GM10248 (cell line): ENCODE measurements at places on chromosomes 4 and X.
A peak's percentile ranks its signal among the peaks of the same experiment; 100 is the strongest.

DNA sequence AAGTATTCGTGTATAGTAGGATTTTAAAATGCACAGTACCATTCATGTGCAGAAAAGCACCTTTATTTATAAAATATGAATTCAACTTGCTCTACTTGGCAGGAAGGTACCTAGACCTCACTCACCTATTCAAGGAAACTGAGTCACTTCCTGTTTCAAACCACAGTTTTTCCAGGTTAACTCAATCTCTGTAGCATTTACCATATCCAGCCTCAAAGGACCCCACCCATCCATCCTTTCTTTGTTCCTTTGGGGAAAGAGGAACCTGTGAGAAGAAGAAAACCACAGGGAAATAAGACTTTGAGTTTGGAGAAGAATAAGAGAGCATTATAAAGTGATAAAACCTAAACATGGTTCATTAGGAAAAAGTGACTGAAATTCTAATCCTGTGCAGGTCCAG is 250.7 kb downstream of the CBR4 start:
- DNase-seq, result no peak

- no peak for DNase-seq
Observed at GRCh38 chr4:189087971-189088370, 852.7 kb upstream of the FRG1 start.

DNA sequence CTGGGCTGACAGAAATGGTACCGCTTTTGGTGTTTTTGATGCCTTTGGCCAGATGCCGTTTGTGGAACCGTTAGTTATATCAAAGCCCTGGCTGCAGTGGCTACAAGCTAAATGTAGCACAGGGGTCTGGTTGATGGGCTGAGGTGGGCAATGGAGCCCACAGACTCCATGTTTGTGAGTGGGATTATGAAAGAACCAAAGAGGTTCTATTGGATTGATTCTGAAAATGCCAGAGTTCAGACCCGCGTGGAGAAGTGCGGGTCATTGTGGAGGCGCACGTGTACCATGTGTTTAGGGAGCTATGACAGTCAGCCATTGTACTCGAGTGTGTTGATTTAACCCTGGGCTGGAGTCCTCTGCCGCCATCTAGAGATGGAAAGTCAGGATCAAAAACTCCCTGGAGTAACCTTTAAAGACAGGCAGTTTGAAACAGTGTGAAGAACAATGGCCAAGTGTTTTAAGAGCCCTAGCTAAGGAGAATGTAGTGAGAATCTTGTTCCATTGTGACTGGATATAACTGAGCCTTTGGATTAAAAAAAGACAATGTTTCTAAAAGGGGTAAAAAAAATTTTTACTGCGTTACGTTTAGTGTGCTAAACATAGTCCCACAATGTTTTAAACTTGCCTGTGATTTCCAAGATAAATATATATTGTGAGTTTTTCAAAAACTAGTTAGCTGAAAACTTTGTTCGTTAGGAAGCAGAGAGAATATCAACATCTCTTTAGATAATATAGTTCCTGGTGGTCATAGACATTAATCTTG is 12.7 kb downstream of the ART3 start:
- peak; percentile 31 for DNase-seq

DNA sequence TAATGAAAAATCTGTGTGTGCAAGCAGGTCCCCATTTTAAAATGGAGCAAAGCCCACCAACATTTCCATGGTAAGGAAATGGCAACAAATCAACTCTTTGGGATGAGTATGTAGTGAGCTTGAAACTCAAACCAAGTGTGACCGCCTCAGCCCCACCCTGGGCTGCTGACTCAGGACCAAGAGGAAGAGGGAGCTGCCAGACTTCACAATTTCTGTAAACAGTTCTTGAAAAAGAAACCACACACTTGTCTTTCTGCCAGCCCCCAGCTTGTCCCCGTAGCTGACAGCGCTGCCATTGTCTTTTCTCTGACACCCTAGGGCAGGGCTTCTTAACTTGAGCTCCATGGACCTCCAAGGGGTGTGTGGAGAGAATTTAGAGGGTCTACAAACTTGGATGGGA is 10.3 kb downstream of the RTL5 start:
- DNase-seq, result peak; percentile 26

- no peak for DNase-seq
Observed at GRCh38 chr4:48299560-48299959, 29.9 kb upstream of the TEC start.

- DNase-seq, result no peak
Observed at GRCh38 chr4:25068386-25068785, 37.6 kb upstream of the LGI2 start.

DNA sequence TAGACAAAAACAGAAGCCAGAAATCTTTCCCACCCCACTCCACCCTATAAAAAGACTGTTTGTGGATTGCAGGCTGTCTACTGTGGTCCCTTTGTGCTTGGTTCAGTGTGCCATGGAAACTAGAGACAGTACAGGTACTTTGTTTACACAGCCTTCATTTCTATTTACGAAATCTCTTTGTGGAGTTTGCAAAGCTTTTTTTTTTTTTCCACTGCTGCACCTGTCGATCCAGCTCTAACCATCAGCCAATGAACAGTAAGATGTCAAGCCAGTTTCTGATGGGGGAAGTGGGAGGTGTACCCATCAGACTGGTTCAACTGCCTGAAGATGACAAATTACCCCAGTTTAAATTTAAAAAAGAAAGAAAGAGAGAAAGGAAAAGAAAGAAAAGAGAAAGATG is 20.2 kb upstream of the LRBA start:
- no peak for DNase-seq

GRCh38 chr4:181046809-181047208 is 1196.4 kb upstream of the TENM3 start:
- DNase-seq, result no peak

DNA sequence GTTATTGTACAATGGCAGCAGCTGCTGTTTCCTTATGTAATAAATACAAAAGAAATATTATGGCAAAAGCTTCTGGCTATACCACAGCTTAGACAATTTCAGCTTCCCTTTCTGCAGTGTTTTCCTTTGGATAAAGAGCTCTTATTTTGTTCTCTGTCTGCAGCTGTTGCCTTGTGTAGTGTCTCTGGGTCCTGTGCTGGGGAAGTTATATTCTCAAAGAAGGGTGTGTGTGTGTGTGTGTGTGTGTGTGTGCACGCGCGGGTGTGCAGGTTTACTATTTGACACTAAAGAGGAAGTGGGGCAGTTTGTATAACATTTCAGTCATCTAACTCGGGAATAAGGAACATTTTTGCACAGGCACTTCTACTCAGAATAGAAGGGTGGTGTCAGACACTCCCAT is 83.6 kb downstream of the REPS2 start:
- DNase-seq, result no peak

- DNase-seq, result no peak
Observed at GRCh38 chr4:37584071-37584470, 102.1 kb downstream of the RELL1 start.

GRCh38 chr4:121199742-121200561 is 35.8 kb upstream of the TNIP3 start:
- DNase-seq, result peak; percentile 29

DNA sequence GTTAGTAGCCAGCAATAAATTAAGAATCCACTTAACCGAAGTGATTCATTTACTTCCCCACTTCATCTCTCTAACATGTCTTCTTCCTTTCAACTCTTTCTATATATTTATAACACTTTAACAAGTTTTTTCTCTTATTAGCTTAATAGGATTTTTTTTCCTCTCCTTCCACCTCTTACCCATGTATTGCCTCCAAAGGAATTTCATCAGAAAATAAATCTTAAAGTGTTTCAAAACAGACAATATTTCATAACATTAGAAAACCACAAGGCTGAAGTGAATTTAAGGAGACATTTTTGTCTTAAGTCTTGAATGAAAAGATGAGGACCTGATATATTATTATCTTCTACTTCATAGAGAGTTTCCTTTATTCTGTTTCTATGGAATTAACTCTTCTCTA is 101.5 kb downstream of the PDGFC start:
- no peak for DNase-seq

- no peak for DNase-seq
Observed at GRCh38 chr4:158991534-158992155, 111.2 kb upstream of the RAPGEF2 start.

DNA sequence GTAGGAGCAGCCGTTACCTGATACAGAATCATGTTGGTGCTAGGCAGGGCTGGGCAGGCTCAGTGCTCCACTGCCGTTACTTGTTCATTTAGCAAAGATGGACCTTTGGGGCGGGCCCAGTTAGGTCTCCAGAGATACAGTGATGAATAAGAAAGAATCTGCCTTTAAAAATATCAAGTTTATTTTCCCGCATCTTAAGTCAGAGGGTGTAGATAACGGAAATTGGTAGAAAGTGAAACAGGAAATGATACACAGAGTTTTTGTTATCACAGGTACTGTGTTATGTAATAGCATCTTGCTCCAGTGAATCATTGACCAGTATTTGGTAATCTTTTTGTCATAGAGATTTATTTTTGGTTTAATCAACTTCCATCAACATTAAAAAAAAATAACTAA is 5.5 kb downstream of the TMEM131L start:
- DNase-seq, result peak; percentile 38

DNA sequence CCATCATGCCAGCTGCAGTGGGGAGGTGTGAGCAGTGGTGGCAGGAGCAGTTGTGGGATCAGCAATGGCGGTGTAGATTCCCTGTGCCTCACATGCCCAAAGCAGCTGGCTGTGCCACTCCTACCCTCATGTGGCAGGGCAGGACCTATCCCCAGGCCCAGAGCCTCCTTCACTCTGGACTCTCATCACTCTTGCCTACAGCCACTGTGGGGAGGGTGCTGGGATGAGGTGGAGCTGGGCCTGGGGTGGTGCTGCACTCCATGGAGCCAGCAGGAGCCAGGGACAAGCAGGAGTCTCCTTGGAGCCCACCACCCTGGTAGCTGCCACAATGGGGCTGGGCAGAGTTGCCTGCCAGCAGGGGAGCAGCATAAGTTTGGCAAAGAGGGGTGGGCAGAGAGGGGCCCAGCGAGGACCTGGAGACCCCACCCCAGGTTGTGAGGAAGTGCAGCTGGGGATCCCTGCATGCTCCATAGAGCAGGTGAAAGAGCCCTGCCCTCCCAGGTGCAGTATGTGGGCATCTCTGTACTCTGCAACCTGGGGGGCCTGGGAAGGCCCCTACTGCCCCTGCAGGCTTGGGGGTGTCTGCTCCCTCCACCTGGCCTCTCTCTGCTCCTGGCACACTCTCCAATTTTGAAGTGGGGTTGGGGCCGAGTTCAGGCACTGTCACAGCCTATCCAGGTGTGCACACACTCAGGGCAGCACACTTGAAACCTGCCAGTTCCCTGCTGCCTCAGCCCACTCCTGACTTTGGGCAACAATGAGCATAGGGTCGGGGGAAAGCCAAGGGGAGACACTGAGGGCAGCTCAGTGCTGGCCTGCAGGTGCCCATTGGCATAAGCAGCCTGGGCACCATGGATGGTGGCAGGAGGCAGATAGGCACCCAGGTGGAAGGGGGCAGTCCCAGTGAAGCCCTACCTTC is 74.0 kb upstream of the INTU start:
- DNase-seq, result no peak

DNA sequence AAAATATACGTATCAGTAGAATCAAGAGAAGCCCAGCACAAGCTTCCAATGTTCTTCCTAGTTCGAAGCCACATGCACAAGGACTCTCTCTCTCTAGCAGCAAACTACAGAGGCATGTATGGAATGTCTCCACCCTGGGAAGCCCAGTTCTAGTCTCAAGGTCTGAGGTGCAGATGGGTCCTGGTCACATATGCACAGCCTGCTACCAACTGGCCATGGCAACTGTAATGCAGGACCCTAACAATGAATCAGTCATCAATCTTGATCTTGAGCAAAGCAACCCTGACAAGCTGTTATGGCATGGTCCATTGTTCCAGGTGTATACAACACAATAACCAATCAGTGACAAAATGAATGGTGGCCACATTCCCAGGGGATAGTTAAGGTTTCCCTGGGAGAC is 55.8 kb downstream of the MBNL3 start:
- no peak for DNase-seq
